Ascending aorta (tissue), 2 donors: ENCODE measurements at places on chromosomes 5 and 9. TPM values are rescaled to one million over a fixed set of nuclear protein-coding genes. Genes with fewer than 3 reads are reported as not detected.

Gene ARL10
- 2.7 TPM for total RNA-seq

Gene OGN
- total RNA-seq, result 156 TPM

Gene TMEM252
- not detected for total RNA-seq

Gene SLC35D2
- total RNA-seq, result 11.9 TPM

Gene TXNDC8
- total RNA-seq, result not detected

Gene AGPAT2
- total RNA-seq, result 129 TPM

Gene GPR151
- total RNA-seq, result not detected

Gene OR5C1
- total RNA-seq, result not detected

Gene FGF18
- 6.9 TPM for total RNA-seq

Gene AP3B1
- total RNA-seq, result 37.3 TPM

Gene PDE6A
- total RNA-seq, result not detected

Gene PLPPR1
- not detected for total RNA-seq

Gene NUTM2G
- not detected for total RNA-seq

Gene PCDHGC3
- total RNA-seq, result 51.4 TPM

Gene PCDHA3
- not detected for total RNA-seq

Gene PHF24
- not detected for total RNA-seq

Gene ARAP3
- total RNA-seq, result 55.5 TPM

Gene LHFPL2
- total RNA-seq, result 9.7 TPM

Gene PTPN3
- total RNA-seq, result 4.3 TPM

Gene SPINK4
- not detected for total RNA-seq

Gene LCP2
- 9.3 TPM for total RNA-seq

Gene TNC
- 137 TPM for total RNA-seq

Gene SIT1
- not detected for total RNA-seq

Gene FOXD4L5
- not detected for total RNA-seq

Gene PRDM9
- total RNA-seq, result not detected

Gene TEK
- 31.8 TPM for total RNA-seq

Gene CER1
- total RNA-seq, result not detected

Gene MARCHF11
- total RNA-seq, result not detected

Gene BTNL3
- total RNA-seq, result not detected

Gene DDX4
- not detected for total RNA-seq

Gene ZMAT2
- total RNA-seq, result 15.5 TPM

Gene LYRM7
- 0.32 TPM for total RNA-seq

Gene TRMO
- total RNA-seq, result 24.8 TPM
